Stimulated activated CD4-positive, alpha-beta T cell treated with anti-CD3 and anti-CD28 coated beads, Interleukin-2, amount 100 ng/mL, for 24 hours (primary cell): ENCODE measurements at places on chromosomes 6 and 20.
A peak's percentile ranks its signal among the peaks of the same experiment; 100 is the strongest.

GRCh38 chr6:11094411-11094851 lies 797 bp downstream of the SMIM13 start:
- peak; percentile 50 for DNase-seq

GRCh38 chr6:151154418-151154817 lies 85.3 kb upstream of the AKAP12 start:
- no peak for DNase-seq

DNA sequence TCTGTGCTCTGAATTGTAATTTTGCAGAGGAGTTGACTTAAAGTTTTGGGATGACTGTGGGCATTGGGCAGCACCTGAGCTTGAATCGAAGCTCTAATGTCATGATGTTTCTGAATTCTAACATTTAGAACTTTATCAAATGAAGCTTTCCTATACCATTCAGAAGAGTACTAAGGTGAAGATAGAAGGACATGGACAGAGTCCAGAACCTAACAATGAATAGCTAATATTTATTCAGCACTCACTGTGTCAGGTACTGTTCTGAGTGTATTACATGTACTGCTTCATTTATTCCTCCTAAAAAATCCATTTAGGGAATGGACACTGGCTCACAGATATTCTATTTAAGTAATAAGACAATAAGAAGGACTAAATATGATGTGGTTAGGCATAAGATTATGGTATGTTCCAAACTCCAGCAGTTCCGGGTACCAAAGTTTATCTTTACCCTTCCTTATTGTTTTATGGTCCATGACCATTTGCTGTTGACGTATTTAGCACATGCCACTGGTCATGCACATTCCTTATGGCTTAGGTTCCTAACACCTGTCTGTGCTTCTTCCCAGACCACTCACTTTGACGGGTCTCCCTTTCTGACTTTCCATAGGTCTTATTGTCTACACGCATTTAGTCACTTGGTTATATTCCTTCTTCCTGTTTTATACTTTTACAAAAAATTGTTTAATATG lies 20.3 kb downstream of the BCKDHB start:
- no peak for DNase-seq

DNA sequence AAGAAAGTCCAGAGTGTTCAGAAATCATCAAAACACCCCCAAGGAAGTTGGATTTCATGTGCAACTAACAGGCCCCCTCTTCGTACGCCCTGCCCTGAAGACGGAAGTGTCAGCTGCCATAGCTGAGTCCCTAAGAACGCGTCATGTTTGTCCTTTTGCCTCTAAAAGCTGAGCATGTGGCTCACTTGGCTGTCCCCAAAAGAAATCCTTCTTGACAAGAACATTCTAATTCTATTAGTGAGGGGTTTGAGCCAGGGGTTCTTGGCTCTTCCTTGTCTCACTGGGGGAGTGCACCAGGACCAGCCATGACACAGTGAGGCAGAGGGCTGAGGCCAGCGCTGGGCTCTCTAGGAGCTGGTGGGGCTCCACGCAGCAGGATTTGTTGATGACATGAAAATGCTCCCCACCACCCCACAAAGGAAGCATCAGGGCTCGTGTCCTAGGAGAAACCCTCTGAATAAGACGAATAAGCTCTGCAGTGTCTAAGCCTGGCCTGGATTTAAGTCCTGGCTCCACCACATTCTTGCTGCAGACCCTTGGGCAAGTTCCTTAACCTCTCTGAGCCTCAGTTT lies 20.0 kb upstream of the SPO11 start:
- DNase-seq, result no peak

GRCh38 chr6:1871724-1872315 lies 262.1 kb downstream of the FOXC1 start:
- no peak for DNase-seq

GRCh38 chr20:15772826-15773225 lies 800.4 kb downstream of the KIF16B start:
- no peak for DNase-seq

GRCh38 chr20:55266361-55266760 lies 739.0 kb downstream of the CBLN4 start:
- DNase-seq, result no peak

DNA sequence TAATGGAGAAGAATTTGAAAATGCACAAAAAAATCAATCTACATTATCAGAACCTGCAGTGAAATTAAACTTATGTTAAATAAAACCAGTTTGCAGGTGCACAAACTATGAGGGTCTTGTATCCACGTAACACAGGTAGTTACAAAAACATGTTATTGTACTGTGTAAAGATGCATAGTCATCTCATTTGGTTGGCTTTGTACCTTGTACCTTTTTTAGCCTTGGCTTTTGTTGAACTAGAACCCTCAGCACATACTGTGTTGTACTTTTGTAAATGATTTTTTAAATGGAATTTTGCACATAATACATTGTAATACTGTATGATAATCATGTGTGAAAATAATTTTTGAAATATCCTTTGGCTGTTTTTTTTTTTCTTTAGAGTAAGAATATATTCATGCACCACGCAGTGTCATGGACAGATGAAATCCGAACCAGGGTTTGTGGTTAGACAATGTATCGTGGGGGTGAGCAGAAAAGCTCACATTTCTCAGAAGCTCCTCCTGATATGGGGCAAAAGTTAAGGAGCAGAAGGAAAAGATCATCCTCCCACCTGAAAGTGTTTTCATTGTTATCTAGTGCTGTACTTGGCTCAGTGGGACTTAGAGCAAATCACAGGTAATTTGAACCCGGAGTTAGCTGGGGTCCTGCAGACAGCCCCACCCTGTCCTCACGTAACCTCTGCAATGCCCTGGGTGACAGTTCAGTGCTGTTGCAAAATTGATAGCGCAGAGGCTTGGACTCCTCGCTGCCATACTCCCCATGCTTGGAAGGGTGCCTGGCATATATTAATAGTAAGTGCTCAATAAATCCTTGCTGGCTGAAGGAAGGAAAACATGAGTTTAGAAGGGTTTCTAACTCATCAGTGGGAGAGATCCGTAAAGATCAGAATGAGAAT lies 14.8 kb upstream of the NAA20 start:
- DNase-seq, result no peak

DNA sequence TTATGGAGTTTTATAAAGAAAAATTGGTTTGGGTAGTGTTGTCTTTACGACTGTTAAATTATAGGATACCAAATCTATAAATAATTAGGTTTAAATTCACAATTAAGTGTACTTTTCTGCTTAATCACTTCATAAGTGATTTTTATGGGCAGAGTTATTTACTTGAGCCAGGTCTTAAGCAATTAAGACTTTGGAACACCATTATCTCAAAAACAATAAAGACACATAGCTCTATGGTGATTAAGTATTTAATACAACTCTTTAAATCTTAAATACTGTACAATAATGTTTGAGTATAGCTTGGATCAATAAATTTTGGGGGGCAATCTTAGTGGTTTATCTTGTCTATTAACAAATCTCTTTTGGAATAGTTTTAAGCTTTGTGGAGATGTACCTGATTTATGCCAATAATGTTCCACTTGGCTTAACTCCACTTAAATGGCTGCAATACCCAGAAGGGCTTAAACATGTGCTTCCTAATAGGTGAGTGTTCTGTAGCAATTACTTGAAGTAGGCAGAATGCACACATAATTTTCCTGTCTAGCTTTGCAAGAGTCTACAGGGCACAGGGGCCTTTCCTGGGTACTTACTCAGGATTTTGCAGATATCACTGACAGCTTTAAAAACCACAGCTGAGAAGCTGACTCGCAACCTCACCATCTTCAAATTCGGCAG lies 7.5 kb downstream of the FERMT1 start:
- DNase-seq, result no peak

- no peak for DNase-seq
Observed at GRCh38 chr6:56660381-56660730, 17.7 kb upstream of the DST start.

- DNase-seq, result no peak
Observed at GRCh38 chr20:32110173-32110704, 725 bp downstream of the TM9SF4 start.

DNA sequence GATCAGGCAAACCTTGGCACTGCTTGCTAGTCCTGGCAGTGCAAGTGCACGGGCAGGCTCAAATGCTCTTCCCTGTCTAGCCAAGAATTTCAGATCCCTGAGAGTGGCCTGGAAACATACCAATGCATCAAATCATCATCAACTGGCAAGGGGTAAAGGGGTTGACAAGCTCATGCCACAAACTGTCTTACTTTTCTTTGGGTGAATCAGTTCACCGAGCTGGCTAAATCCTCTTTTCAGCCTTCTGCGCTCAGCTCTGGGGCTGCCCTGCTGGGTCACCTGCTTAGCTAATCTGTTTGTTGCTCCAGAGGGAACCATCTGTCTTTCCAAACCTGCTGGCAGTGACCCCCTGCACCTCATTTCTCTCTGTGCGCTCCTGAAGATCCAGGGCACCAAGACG lies 59.5 kb downstream of the LYRM4 start:
- DNase-seq, result no peak

DNA sequence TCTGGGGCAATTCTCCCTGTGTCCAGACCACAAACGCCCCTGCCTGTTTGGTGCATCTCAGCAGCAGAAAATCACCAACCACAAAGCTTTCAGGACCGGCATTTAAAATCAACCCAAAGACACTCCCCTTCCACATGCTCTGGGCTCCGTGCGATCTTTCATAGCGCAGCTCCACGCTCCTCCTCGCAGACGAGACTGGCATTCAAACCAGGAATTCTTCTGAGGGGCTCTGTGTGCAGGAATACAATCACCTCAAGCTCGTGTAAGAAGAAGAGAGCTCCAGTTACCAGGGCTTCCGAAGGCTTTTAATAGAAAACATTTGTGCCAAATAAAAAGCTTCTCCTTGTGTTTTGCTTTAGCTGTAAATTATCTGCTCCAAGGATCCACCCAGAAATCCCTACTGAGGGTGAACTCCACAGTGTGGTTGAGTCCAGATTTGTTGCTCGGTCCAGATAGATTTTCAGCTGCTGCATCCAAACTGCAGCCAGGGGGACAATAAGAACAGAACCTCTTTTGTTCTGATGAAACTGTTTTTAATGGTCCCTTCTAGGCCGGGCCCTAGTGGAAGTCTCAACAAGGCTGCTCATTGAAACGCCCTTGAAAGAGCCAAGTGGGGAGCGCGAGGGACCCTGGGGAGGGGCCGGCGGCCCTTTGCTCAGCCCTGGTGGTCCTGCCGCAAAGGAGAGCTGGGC lies 16.4 kb upstream of the BMP7 start:
- no peak for DNase-seq

DNA sequence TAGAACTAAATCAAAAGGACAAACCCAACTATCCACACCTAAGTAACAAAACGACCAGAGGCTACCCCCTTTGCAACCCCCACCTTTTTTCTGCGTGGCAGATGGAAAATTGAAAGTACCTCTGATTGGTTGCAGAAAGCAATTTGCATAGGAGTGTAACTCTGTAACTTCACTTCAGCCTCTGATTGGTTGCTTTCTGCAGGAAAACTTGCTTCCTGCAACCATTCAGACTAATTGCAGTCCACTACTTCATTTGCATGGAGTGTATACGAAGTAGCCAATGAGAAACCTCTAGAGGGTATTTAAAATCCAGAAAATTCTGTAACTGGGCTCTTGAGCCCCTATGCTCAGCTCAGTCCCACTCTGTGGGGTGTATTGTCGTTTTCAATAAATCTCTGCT lies 129.1 kb upstream of the OLIG3 start:
- no peak for DNase-seq
